ENCODE measurements at places on chromosomes 1 and 21.

DNA sequence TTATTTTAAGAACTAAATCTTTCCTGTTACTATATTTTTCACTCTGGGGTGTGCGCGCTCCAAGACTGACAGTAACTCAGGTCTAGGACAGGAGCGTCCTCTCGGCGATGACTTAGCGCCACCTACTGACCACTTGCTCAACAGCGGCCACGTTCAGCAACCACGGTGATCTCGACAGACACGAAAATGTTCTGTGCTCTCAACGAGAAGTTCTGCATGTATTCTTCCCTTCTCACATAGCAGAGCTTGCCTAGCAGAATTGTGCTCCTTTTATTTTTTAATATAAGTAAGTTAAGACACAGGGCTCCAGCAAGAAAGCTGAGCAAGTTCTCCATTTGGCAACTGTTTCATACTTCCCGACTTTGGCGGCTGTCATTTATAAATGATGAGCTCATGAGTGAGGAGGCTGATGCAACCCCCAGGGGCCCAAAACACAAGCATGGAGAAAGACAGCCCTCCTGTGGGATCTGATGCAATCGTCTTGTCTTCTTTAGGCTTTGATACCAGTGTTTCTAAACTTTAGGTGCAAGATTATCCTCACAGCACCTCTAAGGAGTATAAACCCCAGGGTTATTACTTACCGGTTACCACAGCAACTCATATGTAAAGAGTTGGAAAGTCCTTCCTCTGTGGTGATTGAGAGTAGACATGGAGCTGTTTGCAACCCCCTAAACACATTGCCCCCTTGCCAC lies 92.6 kb downstream of the HHIPL2 start:
- peak; percentile 90 for DNase-seq

DNA sequence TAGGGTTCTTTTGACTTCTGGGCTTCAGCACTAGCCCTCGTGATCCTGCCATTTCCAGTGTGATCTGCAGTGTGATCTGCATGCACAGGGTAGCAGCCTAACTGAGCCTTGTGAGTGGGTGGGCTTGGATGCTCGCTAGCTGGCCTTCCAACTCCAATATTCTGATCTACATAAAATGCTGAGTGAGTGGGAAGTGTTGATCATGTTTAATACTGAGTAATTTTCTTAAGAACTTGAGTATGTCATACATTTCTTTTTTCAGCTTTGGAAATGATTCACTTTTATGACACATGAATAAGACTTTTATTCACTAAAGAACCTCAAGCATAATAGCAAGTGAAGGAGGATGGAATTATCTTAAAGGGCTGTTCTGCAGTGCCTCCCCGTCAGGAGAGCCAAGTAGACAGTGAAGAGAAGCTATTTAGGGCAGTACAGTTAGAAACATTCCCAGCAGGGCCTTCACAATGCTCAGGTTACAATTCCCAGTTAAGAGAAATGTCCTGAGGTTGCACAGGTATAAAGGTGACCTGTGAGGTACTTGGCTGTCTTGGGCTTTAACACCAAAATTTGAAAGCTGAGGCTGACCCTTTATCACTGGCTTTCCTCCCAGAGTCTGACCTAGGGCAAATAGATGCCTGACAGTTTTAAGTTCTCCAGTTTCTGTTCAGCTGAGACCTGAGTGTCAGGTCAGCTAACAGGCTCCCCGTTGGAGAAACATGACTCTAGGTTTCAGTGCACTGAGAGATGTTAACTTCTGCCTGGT lies 29.1 kb upstream of the LRRC8C start:
- no peak for DNase-seq

- DNase-seq: no peak
These were observed 41.4 kb downstream of the MAB21L3 start for GRCh38 chr1:116152577-116152943.

DNA sequence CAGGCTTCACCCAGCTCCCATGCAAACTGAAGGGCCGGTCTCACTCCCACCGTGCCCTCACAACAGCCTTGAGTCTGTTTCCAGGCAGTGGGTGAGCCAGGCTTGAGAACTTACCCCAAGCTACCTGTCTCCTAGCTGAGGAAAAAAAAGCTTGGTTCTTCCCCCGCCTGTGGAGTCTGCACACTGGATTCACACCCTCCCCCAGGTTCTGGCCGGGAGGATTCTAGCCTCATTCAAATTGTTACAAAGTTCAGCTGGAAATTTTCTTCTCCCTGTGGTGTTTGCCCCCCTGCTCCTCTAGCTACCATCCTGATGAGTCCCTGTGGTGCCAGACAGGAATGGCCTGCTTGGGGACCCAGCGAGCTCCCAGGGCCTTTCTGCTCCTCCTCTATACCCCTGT lies 471.7 kb downstream of the AGBL4 start:
- no peak for DNase-seq

DNA sequence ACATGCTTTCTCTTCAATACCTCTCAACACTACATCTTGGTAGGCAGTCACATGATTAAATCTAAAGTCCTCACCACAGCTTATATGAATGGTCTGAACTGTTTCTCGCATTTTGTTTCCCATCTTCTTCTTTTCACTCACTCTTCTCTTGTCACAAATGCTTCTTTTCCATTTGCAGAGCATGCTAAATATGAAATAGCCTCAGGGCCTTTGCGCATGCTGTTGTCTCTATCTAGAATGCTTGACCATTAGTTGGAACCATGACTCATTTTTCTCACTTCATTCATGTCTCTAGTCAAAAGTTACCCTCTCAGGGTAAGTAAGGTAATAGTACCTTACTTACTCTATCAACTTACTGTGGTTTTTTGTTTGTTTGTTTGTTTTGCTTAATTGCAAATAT lies 239.7 kb downstream of the PTPRC start:
- DNase-seq: no peak

DNA sequence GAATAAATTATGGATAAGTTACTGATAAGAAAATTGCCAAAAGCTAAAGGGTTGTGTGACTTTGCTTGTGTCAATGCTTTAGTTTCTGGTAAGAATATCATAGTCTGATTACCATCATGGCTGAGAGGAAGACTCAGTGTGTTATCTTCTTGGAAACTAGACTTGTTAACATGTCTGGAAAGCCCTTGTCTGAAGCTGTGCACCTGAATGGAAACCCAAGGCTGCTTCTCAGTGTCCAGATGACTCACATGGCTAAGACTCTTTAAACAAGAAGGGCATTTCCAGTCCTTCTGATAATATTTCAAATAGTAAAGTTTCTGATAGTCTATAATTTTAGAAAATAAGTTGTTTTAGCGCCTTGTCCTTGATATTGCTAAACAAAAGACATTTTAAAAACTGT lies 1092.7 kb downstream of the PLA2G4A start:
- no peak for DNase-seq

- no peak for DNase-seq
These were observed 35.8 kb upstream of the SOD1 start for GRCh38 chr21:31623664-31624063.

DNA sequence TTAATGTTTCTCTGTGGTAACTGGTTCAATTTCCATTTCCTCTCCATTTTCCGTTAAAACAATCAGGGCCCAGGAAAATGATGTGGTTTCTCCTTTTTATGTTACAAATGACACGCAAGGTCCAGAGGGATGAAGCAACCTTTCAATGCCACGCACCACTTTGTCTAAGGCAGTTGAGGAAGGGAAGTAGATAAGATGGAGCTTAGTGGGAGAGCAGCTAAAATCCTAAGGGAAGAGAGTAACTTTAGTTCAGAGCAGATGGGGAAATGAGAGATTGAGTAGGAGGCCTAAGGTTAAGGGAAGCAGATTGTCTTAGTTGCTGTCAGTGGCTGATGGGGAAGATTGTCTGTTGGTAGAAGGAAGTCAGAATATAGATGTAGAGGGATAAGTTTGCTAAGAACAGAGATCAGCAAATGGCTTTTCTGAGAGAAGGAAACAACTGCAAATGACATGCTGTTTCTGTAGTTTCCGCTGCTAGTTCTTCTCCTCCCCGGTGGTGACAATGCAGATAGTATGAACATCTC lies 660 bp downstream of the CD1C start:
- no peak for DNase-seq

DNA sequence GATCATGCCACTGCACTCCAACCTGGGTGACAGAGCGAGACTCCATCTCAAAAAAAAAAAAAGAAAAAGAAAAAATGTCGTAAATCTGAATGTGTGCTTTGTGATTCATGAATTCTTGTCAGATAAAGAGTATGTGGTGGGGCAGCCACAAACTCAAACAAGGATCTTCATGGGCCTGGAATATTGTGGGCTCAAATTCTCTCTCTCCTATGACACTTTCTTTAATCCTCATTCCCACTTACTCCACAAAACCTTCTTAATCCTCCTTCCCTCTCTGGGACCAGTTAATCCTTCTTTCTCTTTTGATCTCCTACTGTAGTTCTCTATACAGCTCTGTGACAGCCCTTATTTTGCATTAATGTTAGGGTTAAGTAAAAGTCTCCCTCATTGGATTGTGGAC lies 112.3 kb downstream of the AK5 start:
- no peak for DNase-seq

DNA sequence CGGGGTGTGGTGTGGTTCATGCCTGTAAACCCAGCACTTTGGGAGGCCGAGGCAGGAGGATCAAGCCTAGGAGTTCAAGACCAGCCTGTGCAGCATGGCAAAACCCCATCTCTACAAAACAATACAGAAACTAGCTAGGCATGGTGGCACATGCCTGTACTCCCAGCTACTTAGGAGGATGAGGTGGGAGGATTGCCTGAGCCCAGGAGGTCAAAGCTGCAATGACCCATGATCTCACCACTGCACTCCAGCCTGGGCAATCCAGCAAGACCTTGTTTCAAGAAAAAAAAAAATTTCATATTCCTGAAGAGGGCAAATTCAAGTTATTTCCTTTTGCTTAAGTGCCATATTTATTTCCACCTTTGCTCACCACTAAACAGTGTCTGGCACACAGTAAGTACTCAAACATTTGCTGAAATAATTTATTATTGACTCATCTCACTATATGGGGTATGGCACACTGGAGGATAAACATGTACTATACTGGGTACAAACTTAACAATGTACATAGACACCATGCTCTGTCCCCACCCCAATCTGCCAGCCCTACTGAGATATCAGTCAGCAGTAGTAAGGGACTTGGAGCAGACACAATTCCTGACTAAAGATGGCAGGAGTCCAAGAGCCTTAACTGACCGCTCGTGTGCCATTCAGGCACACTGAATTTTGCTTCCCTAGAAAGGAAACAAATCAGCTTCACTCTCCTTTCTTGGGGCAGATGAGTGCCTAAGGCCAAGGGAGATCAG lies 15.5 kb downstream of the MEAF6 start:
- no peak for DNase-seq

DNA sequence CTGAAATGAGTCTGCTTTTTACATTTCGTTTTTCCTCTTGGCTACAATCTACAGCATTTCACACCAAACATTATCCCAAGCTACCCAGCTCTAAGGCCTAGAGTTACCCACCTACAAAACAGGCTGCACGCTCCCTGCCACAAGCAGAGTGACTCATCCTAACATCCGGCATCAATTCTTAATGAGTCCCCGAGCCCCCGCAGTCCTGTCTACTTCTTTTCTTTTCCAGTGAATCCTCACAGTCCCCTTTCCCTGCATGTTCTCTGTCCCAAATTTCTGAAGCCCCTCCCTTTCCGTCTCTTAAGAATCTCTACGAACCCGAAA lies 650 bp downstream of the PCNX2 start:
- peak; percentile 31 for DNase-seq

- DNase-seq: no peak
These were observed 585 bp downstream of the ADGRL4 start for GRCh38 chr1:79005945-79006344.

DNA sequence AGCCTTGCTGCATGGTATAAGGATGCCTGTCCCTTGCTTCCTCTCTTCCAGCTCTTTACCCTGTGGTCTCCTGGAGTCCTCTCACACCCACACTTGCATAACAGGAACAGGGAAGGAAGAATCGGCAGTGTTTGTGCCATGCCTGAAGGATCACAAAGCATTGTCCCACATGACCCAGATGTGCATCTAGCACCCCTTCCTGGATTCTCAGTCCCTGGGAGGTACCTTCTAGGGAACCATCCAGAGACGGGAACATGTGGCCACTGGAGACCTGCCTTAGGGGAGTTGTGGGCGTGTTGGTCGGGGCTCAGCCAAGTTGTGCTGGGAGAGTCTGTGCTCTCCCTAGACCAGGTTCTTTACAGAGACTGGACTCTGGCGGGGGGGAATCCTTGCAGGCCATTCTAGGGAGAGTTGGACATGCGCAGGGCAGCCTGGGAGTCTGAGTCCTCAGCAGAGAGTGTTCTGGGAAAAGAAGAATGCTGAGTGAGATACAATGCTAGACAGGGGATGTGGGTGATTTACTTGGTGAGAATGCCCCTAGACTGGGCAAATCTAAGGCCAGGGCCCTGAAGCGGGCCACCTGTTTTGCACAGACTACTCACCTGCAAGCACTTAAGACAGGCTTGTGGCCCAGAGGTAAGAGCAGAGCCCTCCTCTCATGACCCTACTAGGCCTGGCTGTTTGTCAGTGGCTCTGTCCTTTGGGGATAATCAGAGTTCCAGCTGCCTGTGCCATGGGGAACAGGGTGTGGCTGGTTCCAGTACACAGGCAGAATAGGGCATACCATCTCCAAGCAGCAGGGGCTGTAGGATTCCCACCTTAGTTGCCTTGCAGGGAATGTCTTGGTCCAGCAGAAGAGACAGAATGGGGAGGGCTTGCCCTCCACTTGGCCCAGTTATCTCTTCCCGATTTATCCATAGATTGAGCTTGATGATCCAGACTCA lies 89.8 kb downstream of the MAN1C1 start:
- no peak for DNase-seq

DNA sequence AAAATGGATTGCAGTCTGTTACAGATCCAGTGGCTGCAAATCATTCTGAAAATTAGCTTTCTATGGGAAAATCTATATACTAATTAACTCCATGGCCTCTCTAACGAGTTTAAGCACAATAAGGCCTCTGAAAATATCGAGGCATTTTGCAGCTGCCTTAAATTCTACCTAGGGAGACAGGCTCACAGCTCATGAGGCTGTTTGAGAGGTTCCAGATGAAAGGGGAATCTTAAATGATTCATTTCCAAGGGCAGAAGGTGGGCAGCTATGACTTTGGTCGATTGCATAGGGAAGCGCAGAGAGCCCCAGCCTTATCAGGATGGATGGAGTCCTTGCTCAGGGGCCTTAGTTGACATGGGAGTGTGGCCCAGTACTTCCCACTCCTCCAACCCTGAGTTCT lies 216.8 kb upstream of the POU3F1 start:
- DNase-seq: no peak

- DNase-seq: peak; percentile 72
These were observed 16.6 kb downstream of the SAMD11 start for GRCh38 chr1:940107-941014.

GRCh38 chr21:15442743-15443469 lies 286.9 kb upstream of the USP25 start:
- no peak for DNase-seq

GRCh38 chr1:235006132-235006721 lies 122.4 kb downstream of the TOMM20 start:
- no peak for DNase-seq

DNA sequence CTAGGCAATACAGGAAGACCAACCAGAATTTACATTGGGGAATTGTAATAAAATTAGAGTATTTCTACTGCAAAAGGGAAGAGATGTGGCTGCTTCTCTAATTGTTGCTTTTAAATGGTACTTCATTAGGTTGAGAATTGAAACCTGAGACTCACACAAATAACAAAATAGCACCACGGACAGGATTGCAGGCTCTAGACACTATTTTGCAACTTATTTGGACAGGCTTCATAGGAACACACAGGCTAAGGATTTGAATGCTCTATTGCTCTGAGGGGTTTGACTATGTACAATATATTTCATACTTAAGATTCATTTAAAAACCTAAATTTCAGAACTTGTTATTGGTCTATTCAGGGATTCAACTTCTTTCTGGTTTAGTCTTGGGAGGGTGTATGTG lies 79.6 kb downstream of the ATP1B1 start:
- no peak for DNase-seq

- DNase-seq: no peak
These were observed 147.4 kb upstream of the NRIP1 start for GRCh38 chr21:15212206-15212605.

GRCh38 chr1:246907472-246907871 lies 24.3 kb downstream of the AHCTF1 start:
- no peak for DNase-seq
